ENCODE measurements at places on chromosomes 5 and 9. TPM values are rescaled to one million over a fixed set of nuclear protein-coding genes. Genes with fewer than 3 reads are reported as not detected.

The OGN gene
- total RNA-seq: 318 TPM

GRCh38 chr9:127209948-127210640 lies 54.5 kb upstream of the GARNL3 start:
- no peaks in the 10 kb centered on the region for H3K36me3 ChIP-seq
- no peaks in the 10 kb centered on the region for H3K4me1 ChIP-seq
- H3K4me3 ChIP-seq: no peak overlapping the region
- no peak overlapping the region for H3K27ac ChIP-seq
- H3K27me3 ChIP-seq: no peaks in the 10 kb centered on the region

DNA sequence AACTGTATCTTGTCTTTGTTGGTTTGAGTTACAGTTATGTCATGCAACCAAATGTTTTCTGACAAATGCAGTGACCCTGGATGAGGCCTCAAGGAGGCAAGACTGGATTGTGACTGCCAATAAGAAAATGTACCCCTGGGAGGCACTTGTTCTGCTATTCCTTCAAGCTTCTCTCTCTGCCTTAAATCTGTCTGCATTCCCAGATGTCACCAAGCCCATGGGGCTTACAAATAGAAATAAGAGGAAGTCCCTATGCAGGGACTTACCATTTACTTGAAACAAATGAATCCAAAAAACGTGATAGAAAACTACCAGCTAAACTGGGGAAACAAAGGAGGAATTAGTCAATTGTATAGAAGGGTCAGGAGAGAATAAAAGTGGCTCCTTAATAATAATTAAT lies 8.2 kb upstream of the PARP8 start:
- no peak overlapping the region for H3K4me3 ChIP-seq
- H3K4me1 ChIP-seq: no peaks in the 10 kb centered on the region
- DNase-seq: no peak
- H3K36me3 ChIP-seq: no peaks in the 10 kb centered on the region
- H3K27me3 ChIP-seq: no peaks in the 10 kb centered on the region
- no peak overlapping the region for H3K27ac ChIP-seq

- H3K27me3 ChIP-seq: no peaks in the 10 kb centered on the region
- no peaks in the 10 kb centered on the region for H3K36me3 ChIP-seq
- no peak overlapping the region for H3K4me3 ChIP-seq
These were observed 47.3 kb downstream of the PRLR start for GRCh38 chr5:35182910-35183535.

- H3K27me3 ChIP-seq: no peaks in the 10 kb centered on the region
- DNase-seq: no peak
- H3K4me3 ChIP-seq: no peak overlapping the region
- no peaks in the 10 kb centered on the region for H3K36me3 ChIP-seq
These were observed 3.3 kb upstream of the TTC39B start for GRCh38 chr9:15310107-15310850.

GRCh38 chr5:172636279-172637050 lies 4.6 kb upstream of the NEURL1B start:
- H3K4me3 ChIP-seq: no peak overlapping the region
- DNase-seq: peak; percentile 60
- H3K4me1 ChIP-seq: no peaks in the 10 kb centered on the region
- no peaks in the 10 kb centered on the region for H3K27me3 ChIP-seq

DNA sequence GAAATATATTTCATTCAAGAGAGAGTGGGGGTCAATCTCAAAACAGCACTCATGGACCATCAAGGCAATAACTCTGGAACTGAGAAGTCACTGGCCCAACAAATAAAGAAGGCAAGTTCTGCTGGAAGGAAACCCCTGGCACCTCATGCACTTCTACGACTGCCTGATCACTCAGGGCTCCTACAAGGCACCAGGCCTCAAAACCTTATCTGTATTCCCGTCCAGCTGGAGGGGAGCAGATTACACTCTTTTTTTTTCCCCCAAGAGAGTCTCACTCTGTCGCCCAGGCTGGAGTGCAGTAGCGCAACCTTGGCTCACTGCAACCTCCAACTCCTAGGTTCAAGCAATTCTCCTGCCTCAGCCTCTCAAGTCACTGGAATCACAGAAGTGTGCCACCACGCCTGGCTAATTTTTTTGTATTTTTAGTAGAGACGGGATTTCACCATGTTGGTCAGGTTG lies 49.9 kb downstream of the P4HA2 start:
- no peak overlapping the region for H3K4me3 ChIP-seq
- H3K27me3 ChIP-seq: no peaks in the 10 kb centered on the region
- H3K4me1 ChIP-seq: no peaks in the 10 kb centered on the region
- H3K27ac ChIP-seq: no peak overlapping the region

DNA sequence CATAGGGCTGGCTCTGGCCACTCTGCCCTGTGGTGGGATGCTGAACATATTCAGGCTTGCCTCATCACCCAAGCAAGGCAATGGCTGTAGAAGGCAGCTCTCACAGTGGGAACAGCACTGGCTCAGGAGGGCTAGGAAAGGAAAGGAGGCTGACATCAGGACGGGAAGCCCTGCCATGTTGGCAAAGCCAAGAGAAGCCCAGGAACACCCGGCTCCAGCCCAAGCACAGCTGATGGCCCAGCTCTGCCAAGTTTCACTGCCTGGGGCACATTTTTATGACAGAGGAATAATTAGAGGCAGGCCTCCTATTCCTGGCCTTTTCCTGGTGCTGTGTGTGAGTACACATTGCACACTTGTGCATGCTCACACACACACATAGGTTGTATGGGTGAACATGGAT lies 163.6 kb upstream of the SMIM23 start:
- no peak for DNase-seq
- no peaks in the 10 kb centered on the region for H3K36me3 ChIP-seq
- no peaks in the 10 kb centered on the region for H3K4me1 ChIP-seq
- no peak overlapping the region for H3K27ac ChIP-seq
- H3K4me3 ChIP-seq: no peak overlapping the region

DNA sequence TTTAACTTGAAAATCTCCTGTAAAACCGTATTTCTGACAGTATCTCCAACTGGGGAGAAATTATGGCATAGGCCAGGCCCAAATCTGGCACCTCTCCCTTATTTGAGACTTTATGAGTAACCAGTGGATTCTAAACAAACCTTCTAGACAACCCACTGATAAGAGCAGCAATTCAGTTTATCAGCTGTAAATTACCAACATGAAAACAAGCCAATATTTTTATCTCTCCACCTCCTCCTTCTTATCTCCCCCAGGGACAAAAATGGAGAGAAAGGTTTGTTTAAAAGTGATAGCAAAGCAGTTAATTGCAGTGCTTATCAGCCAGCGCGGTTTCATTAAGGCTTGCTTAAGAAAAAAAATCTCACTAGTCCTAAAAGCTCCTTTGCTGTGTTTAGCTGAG lies 53.8 kb downstream of the KCNV2 start:
- no peak overlapping the region for H3K27ac ChIP-seq
- H3K4me1 ChIP-seq: no peaks in the 10 kb centered on the region
- no peak for DNase-seq
- H3K27me3 ChIP-seq: no peaks in the 10 kb centered on the region
- no peak overlapping the region for H3K4me3 ChIP-seq

DNA sequence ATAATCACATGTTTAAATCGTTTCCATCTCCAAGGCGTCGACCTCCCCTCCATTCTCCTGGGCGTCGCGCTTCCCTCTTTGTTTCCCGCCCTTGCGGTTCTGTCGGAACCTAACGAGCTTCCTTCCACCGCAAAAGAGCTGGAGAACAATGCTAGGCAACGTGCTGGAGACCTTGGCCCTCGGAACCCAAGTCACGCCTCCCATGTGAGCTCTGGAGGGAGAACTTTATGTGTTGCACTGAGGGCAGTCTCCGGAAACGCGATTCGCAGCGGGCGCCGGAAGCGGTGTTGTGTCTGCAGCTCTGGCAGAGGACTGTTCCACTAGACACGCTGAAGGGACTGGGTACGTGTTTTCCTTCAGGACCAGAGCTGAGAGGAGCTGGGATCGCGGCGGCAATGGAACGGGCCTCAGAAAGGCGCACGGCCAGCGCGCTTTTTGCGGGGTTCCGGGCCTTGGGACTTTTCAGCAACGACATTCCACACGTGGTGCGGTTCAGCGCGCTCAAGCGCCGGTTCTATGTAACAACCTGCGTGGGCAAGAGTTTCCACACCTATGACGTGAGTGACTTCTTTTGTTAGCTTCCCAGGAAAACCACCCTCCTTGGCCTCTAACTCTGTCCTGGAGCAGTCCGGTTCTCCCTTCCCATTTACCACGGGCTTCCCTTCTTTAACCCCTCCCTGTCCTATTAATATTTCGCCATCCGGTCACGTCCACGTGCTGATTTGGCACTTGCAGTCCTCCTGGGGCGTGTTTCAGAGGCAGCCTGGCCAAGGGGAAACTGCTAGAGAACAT lies at the start of gene WDR36:
Gene WDR36, plus strand, starts transcription at position 287 of the 792 bp plus-strand sequence. Its CDS starts 109 bp downstream, at position 396.
- no peaks in the 10 kb centered on the region for H3K27me3 ChIP-seq
- DNase-seq: peak; percentile 92
- no peaks in the 10 kb centered on the region for H3K36me3 ChIP-seq
- H3K27ac ChIP-seq: peak within 1 kb of the TSS; percentile 60
- no peaks in the 10 kb centered on the region for H3K4me1 ChIP-seq

DNA sequence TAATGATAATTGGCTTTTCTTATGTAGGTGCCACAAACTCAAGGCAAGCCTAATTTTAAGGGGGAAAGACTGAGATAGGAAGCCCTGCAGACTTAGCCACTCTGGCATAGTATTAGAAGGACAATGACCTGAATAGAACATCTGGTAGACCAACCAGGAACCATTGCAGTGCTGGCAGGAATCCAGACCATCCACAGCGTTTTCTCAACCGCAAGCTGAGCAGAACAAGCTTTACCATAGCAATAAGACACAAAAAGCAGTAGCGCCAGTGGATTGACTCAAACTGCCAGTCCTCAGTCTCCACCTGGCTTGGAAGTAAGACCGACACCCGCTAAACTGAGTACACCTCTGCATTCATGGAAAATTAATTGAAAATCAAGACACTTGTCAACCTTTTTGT lies 141.3 kb upstream of the LPAR1 start:
- no peak overlapping the region for H3K4me3 ChIP-seq
- no peaks in the 10 kb centered on the region for H3K27me3 ChIP-seq
- H3K36me3 ChIP-seq: no peaks in the 10 kb centered on the region

DNA sequence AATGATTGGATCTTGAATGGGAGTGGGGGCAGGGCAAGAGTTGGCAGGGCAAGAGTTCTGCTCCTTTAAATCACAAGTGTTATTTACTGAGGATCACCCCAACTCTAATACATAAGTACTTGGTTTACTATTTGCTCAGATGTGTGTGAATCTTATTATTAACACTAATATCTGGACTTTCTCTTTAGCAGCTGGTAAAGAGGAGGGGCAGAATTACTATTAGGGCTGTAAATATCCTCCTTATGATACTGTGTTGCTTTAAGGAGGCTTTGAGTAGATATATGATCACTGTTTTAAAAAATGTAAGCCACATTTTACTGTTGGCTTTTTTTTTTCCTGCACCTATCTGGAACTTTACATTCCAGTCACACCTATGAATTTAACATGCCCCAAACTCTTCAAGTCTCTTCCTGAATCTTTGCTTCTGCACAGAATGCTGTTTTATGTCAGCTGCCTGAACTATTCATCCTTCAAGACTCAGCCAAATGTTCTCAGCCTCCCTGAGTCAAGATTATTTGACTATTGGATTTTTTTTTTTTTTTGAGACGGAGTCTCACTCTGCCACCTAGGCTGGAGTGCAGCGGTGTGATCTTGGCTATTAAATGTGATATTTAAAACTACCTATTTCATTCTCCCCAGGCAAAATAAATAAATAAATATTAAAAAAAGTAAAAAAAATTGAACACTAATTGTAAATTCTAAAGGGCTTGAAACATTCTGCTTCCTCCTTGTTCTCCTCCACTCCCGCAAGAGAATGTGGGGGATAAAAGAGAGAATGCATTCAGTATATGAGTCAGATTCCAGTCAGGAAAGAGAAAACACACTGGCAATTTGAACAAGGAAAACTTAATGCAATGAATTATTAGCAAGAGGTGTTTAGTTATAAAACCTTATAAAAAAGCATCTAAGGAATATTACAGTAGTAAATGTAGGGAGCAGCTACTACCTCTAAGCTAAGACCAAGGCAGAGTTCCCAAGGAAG lies 99.3 kb downstream of the FOCAD start:
- no peak overlapping the region for H3K4me3 ChIP-seq
- no peak overlapping the region for H3K27ac ChIP-seq
- H3K36me3 ChIP-seq: peaks cover 3% of the 10 kb centered on the region
- no peak for DNase-seq
- H3K4me1 ChIP-seq: no peaks in the 10 kb centered on the region

DNA sequence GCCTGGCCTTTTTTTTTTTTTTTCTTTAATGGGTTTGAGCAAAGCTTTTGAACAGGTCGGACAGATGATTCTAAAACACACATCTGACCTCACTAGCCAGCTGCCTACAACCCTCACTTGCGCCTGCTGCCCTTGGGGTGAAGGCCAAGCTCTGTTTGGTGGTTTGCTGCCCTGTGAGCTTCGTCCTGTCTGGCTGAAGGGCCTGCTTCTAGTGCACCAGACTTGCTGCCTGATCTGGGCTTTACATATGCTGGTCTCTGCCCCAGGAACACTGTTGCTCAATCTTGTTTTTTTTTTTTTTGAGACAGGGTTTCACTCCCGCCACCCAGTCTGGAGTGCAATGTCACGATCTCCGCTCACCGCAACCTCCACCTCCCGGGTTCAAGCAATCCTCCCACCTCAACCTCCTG lies 16.4 kb upstream of the DOLPP1 start:
- H3K4me1 ChIP-seq: no peaks in the 10 kb centered on the region
- no peak overlapping the region for H3K27ac ChIP-seq
- H3K36me3 ChIP-seq: no peaks in the 10 kb centered on the region
- no peak for DNase-seq

The ENTREP1 gene
- 2.8 TPM for total RNA-seq

GRCh38 chr5:31888564-31888963 lies 249.6 kb downstream of the PDZD2 start:
- no peaks in the 10 kb centered on the region for H3K27me3 ChIP-seq
- DNase-seq: no peak
- no peak overlapping the region for H3K4me3 ChIP-seq
- H3K36me3 ChIP-seq: no peaks in the 10 kb centered on the region
- no peaks in the 10 kb centered on the region for H3K4me1 ChIP-seq

The NSA2 gene
- 50.9 TPM for total RNA-seq

GRCh38 chr9:109278848-109279247 lies 42.0 kb downstream of the EPB41L4B start:
- H3K27me3 ChIP-seq: no peaks in the 10 kb centered on the region
- H3K27ac ChIP-seq: no peak overlapping the region
- H3K4me1 ChIP-seq: no peaks in the 10 kb centered on the region
- H3K36me3 ChIP-seq: no peaks in the 10 kb centered on the region
- no peak overlapping the region for H3K4me3 ChIP-seq

DNA sequence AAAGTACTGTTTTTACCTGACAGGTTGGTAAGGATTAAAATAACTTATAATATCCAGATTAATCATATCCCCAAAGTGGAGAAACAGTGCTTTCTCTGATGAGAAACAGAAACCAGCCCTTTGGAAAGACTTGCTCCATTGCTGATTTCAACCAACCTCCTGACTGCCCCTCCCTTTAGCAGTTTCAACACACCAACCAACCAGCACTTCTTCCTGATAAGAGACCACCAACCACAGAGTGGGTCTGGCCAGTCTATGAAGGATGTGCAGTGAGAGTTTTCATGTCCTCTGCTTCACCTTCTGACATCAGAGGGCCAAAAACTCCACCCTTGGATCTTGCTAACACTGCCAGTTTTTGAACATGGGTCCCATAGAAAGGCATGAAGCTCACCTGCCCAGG lies 28.1 kb downstream of the RIGI start:
- no peaks in the 10 kb centered on the region for H3K4me1 ChIP-seq
- peaks cover 5% of the 10 kb centered on the region for H3K36me3 ChIP-seq
- DNase-seq: no peak
- no peaks in the 10 kb centered on the region for H3K27me3 ChIP-seq
- H3K4me3 ChIP-seq: no peak overlapping the region

- H3K27me3 ChIP-seq: no peaks in the 10 kb centered on the region
- H3K27ac ChIP-seq: no peak overlapping the region
- H3K36me3 ChIP-seq: no peaks in the 10 kb centered on the region
- no peak overlapping the region for H3K4me3 ChIP-seq
- no peak for DNase-seq
These were observed 335.7 kb downstream of the PRELID2 start for GRCh38 chr5:145499483-145499882.

The ROR2 gene
- 5.8 TPM for total RNA-seq
